H9 (cell line): ENCODE measurements at places on chromosomes 1 and 21. TPM values are rescaled to one million over a fixed set of nuclear protein-coding genes. Genes with fewer than 3 reads are reported as not detected.

PROK1 gene
- total RNA-seq: not detected in 2 replicates

PLEKHN1 gene
- 2.0 and 3.0 TPM in 2 replicates for total RNA-seq

PROX1 gene
- 0.72 and 0.83 TPM in 2 replicates for total RNA-seq

AADACL3 gene
- total RNA-seq: 0.22 and 0.35 TPM in 2 replicates

KIAA1614 gene
- 0.88 and 1.3 TPM in 2 replicates for total RNA-seq

CA6 gene
- total RNA-seq: not detected in 2 replicates

SPATA45 gene
- 0.66 and 0.68 TPM in 2 replicates for total RNA-seq

FCMR gene
- not detected in 2 replicates for total RNA-seq

URB1 gene
- 20.4 and 23.5 TPM in 2 replicates for total RNA-seq

NECTIN4 gene
- total RNA-seq: 0.33 and 0.64 TPM in 2 replicates

KPRP gene
- total RNA-seq: not detected in 2 replicates

LRP8 gene
- 69.2 and 78.6 TPM in 2 replicates for total RNA-seq

CD2 gene
- total RNA-seq: not detected in 2 replicates

IFI44L gene
- total RNA-seq: not detected in 2 replicates

DPH5 gene
- 49.4 and 51.7 TPM in 2 replicates for total RNA-seq

APOBEC4 gene
- total RNA-seq: not detected in 2 replicates
